ENCODE measurements at places on chromosomes 11 and 22.

DNA sequence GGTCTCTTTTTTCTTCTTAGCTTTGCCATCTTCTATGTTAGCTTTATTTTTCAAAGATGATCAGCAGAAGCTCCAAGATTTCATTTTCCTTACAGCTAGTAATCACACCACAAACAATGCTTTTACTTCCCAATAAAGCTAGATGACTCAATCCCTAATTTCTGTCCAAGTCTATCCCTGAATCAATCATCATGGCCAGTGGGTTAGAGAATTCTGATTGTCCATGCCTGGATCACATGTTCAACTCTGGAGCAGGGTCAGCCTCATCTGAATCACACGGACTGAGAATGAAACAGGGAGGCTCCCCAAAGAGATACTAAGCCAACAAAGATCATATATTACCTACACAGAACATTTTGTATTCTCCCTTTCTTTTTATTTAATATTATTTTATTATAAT is 79.6 kb downstream of the BBOX1 start:
- no peak for DNase-seq

DNA sequence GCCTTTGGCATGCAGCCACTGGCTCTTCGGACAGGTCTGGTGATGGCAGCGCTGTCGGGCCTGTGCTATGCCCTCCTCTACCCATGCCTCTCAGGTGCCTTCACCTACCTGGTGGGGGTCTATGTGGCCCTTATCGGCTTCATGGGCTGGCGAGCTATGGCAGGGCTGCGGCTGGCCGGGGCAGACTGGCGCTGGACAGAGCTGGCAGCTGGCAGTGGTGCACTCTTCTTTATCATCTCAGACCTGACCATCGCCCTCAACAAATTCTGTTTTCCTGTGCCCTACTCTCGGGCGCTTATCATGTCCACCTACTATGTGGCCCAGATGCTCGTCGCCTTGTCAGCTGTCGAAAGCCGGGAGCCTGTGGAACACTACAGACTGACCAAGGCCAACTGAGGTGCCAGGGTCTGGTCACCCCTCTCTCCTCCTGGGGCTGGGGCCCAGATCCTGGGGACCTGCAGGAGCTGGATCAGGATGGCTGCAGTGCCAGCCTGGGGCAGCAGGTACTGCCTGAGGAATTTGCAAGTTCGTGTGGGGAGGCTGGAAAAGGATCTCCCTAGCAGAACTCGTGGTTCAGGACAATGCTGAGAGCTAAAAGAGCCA is 3.1 kb downstream of the TMEM86A start:
- no peak for DNase-seq

DNA sequence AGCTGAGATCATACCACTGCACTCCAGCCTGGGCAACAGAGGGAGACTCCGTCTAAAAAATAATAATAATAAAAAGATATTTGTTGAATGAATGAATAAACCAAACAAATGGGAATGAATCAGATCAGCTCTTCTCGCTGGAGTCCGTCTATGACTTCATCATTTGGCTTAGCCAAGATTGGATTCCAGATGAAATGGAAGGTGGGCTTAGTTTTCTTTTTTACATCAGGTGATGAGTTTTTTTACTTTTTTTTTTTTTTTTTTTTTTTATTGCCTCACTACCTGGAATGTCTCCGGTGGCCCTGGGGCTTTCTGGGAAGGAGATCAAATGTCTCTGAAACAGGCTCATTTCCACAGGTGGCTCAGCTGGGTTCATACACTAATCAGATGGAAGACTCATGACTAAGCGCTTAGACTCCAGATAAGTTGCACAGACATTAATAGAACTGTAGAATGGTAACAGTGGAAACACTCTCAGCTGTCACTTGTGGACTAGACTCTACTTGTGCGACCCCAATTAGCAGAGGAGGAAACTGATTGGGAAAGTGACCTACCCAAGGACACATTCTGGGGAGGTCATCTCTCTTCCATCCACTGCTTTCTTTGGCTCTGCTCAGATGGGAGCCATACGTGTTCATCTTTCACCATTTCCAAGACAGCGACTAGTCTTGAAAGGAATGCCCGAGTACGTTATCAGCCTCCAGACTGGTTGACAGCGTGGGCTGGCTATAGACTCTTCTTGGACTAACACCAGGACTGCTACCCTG is 20.5 kb upstream of the RBFOX2 start:
- no peak for DNase-seq

- no peak for DNase-seq
Observed at GRCh38 chr11:65127473-65128181, 5.5 kb downstream of the MRPL49 start.

GRCh38 chr11:1930462-1930830 is 10.9 kb downstream of the TNNT3 start:
- no peak for DNase-seq

DNA sequence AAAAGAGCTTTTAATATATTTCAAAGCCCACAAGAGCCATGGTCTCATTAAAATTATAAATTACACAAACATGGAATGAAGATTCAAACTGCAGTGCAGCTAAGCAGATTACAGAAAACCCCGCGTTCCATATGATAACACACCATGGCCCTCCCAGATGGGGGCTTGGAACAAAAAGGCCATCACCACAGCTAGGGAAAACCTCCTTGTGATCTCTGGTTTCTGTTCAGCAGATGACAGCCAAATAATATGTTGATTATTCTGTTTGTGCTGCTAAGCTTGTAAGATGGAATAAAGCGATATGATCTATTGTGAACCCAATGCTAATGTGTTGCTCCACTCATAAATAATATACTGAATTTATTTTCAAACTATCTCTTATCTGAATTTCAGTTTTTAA is 28.5 kb downstream of the IMMP1L start:
- no peak for DNase-seq

DNA sequence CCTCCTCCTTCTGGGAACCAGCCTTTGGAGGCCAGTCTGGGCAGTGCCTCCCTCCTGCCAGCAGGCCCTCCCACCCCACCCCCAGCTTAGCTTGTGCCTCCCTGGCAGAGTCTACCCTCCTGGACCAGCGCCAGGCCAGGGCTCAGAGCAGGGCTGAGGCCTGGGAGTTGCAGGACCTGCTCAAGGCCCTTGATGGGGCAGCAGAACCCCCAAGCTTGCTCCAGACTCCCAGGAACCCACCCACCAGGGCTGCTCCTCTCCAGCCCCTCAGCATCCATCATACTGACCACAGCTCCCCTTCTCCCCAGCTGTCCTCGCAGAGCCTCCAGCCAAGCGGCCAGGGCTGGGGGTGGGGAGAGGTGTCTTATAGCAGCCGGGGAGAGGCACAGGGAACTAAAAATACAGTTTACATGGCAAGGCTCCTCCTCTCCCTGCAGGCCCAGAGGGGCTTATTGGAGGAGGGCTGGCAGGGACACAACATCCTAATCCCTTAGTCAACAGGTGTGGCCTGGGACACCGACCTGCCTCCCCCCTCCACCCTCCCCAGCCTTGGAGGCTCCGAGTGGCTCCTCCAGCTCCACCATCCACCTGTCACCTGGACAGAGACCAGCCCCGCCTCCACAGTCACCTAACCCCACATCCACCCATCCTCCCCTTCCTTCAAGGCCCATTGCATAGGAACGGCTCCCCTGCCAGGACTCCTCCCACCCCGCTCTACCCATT is 5.2 kb upstream of the MB start:
- DNase-seq: no peak

- no peak for DNase-seq
Observed at GRCh38 chr11:69654660-69655478, 13.9 kb downstream of the CCND1 start.

- DNase-seq: no peak
Observed at GRCh38 chr11:1291295-1292017, 18.0 kb downstream of the TOLLIP start.

DNA sequence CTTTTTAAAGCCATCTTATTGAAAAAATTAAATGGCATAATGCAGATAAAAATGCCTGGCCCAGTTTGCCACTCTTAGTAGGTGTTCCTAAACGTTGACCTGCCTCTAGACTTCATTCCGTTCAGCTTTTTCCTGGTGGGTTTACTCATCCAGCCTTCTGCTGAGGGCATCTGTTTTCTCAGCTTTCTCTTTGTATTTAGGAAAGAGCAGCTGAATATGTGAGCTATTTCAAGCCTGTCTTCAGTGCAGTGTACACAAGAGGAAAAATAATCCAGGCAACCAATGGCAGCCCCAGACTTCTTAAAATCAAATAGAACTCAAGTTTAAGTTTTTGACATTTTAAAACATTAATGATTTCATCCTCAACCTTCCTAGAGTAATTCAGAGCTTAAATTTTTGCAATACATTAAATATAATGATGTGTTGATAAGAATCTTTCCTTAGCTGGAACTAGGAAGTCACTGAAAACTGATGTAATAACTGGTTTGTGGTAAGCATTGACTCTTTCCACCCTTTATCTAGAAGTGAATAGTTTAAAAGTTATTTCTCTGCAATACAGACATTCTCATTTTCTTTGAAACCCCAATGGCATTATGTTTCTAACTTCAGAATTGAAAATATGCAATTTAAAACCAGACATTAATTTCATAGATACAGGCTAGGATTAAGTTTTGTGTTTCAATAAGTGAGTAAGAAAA is 165.4 kb downstream of the AASDHPPT start:
- no peak for DNase-seq

DNA sequence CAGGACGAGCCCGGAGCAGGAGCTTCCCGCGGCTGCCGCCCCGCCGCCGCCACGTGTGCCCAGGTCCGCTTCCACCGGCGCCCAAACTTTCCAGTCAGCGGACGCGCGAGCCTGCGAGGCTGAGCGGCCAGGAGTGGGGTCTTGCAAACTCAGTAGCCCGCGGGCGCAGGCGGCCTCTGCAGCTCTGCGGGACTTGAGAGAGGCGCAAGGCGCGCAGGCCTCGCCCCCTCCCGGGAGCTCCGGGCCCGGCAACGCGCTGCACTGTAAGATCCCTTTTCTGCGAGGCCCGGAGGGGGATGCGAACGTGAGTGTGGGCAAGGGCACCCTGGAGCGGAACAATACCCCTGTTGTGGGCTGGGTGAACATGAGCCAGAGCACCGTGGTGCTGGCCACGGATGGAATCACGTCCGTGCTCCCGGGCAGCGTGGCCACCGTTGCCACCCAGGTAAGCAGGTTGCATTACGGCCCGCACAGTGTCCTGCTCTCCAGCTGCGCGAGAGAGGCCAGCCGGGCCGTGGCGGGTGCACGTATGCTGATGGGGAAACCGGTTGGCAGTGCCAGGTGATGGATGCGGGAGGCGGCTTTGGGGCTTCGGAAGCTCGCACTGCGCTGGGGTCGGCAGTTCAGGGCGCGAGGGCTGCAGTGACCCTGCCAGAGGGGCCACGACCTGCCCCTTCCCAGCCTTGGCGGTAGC is 2.0 kb downstream of the SLC6A5 start:
- no peak for DNase-seq

DNA sequence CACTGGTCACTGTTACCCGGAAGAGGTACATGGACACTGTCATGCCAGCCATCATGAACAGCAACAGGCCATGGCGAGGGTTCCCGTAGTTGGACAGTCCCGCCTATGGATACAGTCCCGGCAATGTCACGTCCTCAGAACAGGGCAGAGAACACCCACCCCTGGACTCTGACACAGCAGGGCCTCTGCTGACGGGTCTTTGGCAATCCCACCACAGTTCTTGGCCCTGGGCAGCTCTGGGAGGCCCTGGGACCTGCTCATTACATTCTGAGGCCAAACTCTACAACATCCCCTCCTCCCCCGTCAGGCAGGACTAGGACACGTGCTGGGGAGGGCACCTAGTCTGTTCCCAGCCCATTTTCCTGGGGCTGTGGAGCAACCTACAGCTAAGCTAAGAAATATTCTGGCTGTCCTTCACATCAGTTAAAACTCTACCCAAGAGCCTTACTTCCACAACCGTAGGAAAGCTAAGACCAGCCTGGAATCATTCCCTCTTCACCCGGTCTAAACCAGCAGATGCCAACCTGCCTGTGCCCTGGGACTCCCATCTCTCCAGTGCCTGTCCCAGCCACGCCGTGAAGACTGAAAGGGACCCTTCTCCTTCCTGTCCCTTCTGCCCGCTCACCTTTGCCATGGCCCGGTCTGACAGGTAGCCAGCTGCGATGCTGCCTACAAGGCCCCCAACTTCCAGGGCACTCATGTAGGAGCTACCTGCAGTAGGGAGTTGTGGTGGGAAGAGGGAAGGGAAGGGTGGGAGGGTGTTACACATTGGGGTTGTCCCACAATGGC is 4.5 kb downstream of the SLC37A4 start:
- DNase-seq: no peak

- DNase-seq: no peak
Observed at GRCh38 chr11:134801570-134801969, 389.5 kb upstream of the B3GAT1 start.

GRCh38 chr11:14308114-14308896 is 50.7 kb downstream of the RRAS2 start:
- DNase-seq: no peak

DNA sequence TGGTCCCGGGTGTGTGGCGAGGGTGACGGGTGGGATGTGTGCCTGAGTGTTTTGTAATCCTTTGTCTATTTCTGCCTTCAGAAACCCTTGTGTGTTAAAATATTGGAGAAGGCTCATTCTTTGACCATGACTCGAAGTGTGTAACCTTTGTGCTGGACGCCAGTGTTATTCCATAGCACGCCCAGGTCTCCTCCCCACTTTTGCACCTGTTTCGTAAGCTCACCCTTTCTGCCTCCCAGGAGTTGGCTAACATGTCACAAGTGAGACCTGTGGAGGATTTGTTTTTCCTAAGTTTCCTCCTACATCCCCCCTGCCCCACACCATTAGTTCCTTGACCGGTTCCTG is 382 bp downstream of the C11orf54 start:
- no peak for DNase-seq

DNA sequence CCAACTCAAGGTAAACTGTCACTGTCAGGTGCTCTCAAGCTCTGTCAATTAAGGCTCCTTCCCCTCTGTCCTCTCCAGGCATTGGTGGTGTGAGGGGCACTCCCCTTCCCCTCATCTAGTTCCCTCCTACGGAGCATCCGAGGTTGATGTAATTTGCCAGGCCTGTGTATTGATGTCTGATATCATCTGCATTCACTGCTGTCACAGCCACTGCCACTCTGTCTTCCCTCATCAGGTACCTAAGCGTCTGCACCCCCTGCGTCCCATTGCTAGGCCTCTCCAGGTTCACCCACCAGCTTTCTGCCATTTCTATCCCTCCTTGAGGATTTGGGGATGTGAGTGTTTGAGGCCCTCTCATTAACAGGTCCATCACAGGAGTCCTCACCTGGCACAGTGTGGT is 50.0 kb upstream of the SYT13 start:
- DNase-seq: no peak

DNA sequence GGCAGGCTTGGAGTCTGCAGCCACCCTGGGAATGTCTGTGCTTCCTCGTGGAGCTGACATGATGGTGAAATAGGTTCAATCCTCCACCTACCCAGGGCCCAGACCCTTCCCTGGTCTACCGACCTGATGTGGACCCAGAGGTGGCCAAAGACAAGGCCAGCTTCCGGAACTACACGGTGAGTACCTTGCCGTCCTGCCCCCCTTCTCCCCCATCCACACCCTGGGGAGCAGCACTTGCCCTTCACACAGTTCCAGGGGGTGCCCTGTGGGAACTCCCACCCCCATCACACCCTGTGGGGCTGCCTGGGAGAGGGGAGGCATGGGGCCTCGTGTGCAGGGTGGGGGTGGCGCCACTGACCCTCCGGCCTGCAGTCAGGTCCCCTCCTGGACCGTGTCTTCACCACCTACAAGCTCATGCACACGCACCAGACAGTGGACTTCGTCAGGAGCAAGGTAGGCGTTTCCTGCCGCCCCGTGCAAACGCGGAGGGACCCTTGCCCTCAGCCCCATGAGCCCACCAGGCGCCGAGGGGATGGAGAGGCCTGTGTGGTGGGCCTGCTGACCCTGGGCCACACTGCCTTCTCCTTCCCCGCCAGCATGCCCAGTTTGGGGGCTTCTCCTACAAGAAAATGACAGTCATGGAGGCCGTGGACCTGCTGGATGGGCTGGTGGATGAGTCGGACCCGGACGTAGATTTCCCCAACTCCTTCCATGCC is 789 bp downstream of the MIOX start:
- no peak for DNase-seq

GRCh38 chr11:91932151-91932821 is 292.3 kb upstream of the FAT3 start:
- DNase-seq: no peak

Measured in omental fat pad (tissue), 4 donors.